Right ventricle myocardium superior (tissue), 1 donor: ENCODE measurements at places on chromosomes 2 and 18. TPM values are rescaled to one million over a fixed set of nuclear protein-coding genes. Genes with fewer than 3 reads are reported as not detected.

DNA sequence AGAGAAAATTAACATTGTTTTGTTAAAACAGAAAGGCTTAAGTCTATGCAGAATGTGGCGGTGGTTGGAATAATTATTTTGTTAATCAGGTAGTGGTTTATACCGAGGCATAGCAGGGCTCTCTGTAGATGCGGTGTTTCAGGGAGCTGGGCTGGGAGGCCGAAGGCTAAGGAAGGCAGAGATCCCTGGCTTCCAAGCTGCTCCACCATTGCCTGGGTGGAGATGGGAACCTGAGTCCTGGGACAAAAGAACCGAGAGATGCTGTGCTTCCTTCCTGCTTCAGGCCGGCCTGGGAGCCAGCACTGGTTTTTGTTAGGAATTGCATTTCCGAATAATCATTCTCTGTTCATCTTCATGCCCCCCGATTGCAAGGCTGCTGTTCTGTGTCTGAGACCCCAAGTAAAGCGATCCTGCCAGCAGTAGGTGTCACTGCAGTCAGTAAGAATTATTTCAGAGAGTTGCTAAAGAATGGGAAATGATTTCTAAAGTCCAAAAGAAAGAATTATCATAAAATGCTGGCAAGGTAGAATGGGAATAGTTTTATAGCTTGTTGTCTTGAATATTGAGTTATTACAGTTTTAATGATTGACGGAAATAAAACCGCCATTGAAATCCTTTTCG is 824.9 kb downstream of the GALR1 start:
- no peak for DNase-seq

MEP1B gene
- total RNA-seq, result not detected

DNA sequence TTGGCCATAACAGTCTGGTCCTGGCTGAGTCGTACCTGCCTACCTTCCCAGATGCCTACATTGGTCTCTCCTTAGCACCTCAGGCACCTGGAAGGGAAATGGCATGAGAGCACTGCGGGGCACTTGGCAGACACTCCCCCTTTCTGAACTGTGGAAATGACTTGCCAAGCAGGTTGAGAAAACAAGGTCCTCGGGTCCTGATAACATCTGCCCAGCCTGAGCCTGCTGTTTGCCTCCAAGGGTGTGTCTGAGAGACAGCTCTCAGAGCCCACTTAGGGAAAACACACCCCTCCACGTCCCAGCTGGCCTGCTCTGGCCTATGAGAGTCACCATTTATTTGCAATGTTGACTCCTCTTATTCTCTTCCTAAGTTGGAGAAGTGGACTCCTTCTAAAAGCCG is 10.5 kb downstream of the FAM110C start:
- no peak for DNase-seq

NR4A2 gene
- total RNA-seq, result 1.5 TPM

GRCh38 chr2:157593411-157593810 is 35.3 kb downstream of the ACVR1C start:
- DNase-seq, result no peak

GRCh38 chr18:57397440-57398132 is 37.6 kb upstream of the ONECUT2 start:
- no peak for DNase-seq

PNPT1 gene
- total RNA-seq, result 31.5 TPM
